ENCODE measurements at places on chromosomes 12 and 14.

GRCh38 chr14:105534586-105534985 is 8.2 kb downstream of the TMEM121 start:
- H3K4me1 ChIP-seq, result peaks cover 15% of the 10 kb centered on the region
- no peak for DNase-seq
- no peak overlapping the region for H3K4me3 ChIP-seq
- H3K36me3 ChIP-seq, result no peaks in the 10 kb centered on the region
- H3K27me3 ChIP-seq, result no peaks in the 10 kb centered on the region

GRCh38 chr12:90216020-90216552 is 507.4 kb upstream of the ATP2B1 start:
- no peaks in the 10 kb centered on the region for H3K27me3 ChIP-seq
- no peak overlapping the region for H3K4me3 ChIP-seq
- no peak overlapping the region for H3K27ac ChIP-seq
- no peaks in the 10 kb centered on the region for H3K4me1 ChIP-seq

DNA sequence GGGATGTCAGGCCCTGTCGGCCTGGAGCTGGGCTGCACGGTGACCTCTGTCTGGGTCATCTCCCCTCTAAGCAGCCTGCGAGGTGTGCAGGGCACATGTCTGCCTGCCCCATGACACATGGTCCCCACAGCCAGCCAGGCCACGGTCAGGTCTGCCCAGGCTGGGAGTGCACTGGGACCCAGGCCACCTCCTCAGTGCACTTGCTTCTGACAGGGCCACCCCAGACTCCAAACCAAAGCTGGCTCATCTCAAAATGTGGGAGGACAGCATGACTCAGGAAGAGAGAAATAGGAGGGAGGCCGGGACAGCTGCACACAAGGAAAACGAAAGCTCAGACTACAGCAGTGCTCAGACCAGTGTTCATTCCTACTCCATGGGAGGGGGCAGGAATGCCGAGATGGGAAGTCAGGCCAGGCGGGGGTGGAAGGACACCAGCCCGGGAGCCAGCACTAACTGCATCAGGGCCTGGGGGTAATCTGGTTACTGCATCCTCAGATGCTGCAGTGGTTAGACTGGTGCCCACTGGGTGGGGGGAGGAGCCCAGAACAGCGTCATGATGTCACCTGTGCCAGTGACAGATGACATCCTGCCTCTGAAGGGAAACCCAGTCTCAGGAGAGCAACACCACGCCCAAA is 4.0 kb downstream of the P2RX2 start:
- DNase-seq, result no peak
- peaks cover 6% of the 10 kb centered on the region for H3K4me1 ChIP-seq
- H3K36me3 ChIP-seq, result peaks cover 15% of the 10 kb centered on the region
- peaks cover 8% of the 10 kb centered on the region for H3K27me3 ChIP-seq

DNA sequence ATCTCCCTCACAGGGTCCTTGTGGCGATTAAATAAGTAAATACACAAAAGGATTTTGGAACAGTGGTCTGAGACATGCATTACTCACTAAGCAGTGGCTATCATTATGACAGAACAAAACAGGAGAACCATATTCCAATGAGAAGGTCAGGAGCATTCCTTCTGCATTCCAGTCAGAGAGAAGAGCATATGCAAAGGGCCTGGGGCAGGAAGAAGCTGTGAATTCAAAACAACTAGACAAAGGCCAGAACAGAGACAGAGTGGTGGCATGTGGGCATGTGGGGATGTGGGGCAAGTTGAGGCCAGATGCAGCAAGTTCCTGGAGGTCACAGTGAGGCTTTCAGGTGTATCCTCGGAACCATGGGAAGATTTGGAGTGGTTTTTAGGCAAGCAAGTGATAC is 70.1 kb upstream of the VRK1 start:
- no peaks in the 10 kb centered on the region for H3K4me1 ChIP-seq

GRCh38 chr14:45970621-45971020 is 681.0 kb downstream of the RPL10L start:
- no peak overlapping the region for H3K4me3 ChIP-seq
- H3K27me3 ChIP-seq, result no peaks in the 10 kb centered on the region
- DNase-seq, result no peak

- H3K4me1 ChIP-seq, result no peaks in the 10 kb centered on the region
- no peak overlapping the region for H3K4me3 ChIP-seq
- H3K27me3 ChIP-seq, result peaks cover under 1% of the 10 kb centered on the region
- no peaks in the 10 kb centered on the region for H3K36me3 ChIP-seq
- no peak for DNase-seq
- H3K27ac ChIP-seq, result no peak overlapping the region
These were observed 51.3 kb upstream of the STXBP6 start for GRCh38 chr14:25101276-25101675.
